ENCODE measurements at places on chromosomes 16 and 17.

GRCh38 chr16:27337024-27337423 is 23.2 kb downstream of the IL4R start:
- no peak for DNase-seq

GRCh38 chr16:3234543-3234856 is 458 bp downstream of the ZNF200 start:
- DNase-seq, result no peak

- no peak for DNase-seq
Observed at GRCh38 chr16:69378760-69379159, 7.0 kb downstream of the TERF2 start.

- no peak for DNase-seq
Observed at GRCh38 chr16:80710918-80711317, 93.5 kb downstream of the CDYL2 start.

- DNase-seq, result no peak
Observed at GRCh38 chr16:83989300-83989699, 21.3 kb downstream of the NECAB2 start.

GRCh38 chr17:28973425-28973824 is 22.1 kb upstream of the PHF12 start:
- no peak for DNase-seq

DNA sequence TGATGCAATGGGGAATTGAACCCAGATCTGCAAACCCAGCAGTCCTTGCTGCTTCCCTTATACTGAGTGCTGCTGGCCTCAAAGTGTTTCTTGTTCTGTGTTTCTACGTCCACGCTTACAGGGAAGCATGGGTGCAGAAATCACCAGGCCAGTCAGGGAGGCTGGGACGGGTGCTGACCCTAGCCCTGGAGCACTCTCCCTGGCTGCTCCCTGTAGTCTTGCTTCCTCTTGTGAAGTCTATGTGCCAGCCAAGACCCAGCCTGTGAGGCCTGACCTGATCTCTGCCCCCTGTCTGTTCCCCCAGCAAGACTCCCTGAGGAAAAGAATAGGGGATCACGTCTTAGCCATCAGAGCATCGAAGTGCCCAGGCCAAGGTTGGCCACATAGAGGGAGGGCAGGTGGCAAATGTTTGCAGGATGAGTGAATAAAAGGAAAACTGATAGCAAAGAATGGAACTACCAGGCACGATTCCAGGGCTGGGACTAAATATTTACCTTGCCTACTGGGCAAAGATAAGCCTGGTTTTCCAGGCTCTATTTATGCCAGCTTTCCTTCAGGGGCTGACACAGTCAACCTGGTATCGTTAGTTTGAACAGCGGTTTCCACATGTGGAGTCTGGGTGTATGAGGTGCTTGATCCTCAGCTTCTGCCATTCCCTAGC is 41.2 kb upstream of the RHOT1 start:
- no peak for DNase-seq

DNA sequence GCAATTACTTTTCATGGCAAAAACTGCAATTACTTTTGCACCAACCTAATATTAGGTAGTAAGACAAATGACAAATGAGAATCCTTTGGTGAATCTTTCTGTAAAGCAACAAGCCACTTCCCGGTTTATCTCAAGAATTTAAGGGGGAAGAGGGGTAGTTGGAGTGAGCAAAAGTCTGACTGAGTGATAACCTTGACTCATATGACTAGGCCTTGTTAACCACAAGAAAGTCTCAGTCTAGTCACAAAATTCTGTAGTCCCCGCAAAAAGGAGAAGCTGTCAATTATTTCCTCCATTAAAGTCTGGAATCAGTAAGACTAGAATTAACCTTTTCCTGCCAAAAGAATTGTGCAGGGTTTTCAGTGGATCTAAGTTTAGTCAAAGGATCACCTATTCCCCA is 72.2 kb upstream of the GNAO1 start:
- peak; percentile 4 for DNase-seq

DNA sequence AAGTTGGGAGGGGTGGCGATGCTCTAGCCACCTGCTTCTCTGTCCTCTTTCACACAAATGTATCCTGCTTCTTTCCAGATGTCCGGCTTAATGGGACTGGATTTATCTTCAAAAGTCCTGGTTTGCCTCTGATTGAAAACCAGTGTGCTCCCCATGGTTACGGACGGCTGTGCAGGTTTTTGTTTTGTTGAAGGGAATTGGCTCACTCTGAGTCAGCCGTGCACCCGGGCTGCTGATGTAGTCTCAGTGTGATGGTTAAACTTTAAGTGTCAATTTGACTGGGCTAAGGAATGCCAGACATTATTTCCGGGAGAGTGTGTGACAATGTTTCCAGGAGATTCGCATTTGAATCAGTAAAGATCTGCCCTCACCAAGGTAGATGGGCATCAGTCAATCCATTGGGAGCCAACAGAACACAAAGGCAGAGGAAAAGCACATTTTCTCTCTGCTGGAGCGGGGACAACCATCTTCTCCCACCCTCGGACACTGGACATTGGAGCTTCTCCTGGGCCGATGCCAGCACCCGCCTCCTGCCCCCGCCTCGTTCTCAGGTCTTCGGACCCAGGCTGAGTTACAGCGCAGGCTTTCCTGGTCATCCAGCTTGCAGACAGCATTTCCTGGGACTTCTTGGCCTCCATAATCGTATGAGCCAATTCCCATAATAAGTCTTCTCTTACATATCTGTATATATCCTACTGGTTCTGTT is 126.9 kb upstream of the TNRC6C start:
- no peak for DNase-seq

GRCh38 chr17:57108671-57109392 is 23.8 kb downstream of the AKAP1 start:
- DNase-seq, result no peak

DNA sequence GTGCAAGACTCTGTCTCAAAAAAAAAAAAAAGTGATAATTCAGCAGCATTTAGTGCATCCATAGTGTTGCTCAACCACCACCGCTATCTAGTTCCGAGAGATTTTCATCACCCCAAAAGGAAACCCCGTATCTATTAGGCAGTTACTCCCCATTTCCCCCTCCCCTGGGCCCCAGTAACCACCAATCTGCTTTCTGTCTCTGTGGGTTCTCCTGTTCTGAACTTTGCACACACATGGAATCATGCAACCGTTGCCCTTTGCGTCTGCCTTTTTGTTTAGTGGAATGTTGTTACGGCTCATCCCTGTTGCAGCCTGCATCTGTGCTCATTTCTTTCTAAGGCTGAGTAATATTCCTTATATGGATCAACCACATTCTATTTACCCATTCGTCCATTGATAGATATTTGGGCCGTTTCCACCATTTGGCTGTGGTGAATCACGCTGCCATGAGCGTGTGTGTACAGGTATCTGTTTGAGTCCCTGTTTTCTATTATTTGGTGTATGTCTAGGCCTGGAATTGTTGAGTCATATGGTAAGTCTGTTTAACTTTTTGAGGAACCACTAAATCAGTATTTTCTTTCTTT is 8.7 kb upstream of the SYNGR2 start:
- DNase-seq, result no peak

DNA sequence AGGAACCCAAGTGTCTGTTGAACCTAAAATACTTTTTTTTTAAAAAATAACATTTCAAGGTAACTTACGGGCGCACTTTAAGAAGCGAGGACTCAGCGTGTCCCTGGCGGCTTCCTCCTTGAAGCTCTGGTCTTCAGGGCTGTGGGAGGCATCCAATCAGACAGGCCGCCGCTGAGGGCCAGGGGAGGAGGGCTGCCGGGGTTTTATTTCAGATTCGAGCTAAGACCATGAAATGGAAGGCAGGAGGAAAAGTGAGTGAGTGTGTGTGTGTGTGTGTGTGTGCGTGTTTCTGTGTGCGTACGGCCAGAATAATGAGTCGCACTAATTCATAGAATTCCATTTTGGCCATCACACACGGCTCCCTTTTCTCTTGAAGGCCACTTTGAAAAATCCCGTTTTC is 41.1 kb downstream of the C16orf78 start:
- DNase-seq, result no peak

DNA sequence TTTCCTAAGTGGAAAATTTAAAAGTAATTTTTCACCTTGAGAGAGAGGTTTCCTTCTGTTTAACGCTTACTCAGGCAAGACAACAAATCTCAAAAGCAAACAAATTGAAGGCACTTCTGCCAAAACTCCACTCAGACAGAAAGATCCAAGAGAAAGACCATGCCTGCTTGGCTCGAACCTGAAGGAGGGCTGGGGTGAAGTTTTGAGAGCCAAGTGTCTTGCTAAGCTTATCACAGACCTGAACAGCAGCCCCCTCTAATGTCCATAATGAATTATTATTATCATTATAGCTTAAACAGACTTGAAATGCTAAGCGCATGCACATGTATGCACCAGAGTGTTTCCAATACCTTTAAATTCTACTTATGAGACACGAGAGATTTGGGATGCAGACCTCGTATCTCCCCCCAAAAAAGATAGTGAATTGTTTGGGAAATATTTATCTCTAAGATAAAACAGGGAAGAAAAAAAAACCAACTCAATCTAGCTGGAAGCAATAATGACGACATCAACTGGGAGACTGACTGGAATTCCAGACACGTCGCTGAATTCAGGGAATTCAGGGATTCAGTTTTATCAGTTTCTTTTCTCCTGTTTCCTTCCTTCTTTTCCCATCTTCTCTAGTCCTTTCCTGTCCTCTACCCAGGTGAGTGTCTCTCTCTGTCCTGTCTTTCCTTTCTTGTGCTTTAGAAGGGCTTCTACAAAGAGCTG is 473.2 kb downstream of the RBFOX1 start:
- no peak for DNase-seq

- no peak for DNase-seq
Observed at GRCh38 chr17:48100591-48101011, 677 bp downstream of the CBX1 start.

DNA sequence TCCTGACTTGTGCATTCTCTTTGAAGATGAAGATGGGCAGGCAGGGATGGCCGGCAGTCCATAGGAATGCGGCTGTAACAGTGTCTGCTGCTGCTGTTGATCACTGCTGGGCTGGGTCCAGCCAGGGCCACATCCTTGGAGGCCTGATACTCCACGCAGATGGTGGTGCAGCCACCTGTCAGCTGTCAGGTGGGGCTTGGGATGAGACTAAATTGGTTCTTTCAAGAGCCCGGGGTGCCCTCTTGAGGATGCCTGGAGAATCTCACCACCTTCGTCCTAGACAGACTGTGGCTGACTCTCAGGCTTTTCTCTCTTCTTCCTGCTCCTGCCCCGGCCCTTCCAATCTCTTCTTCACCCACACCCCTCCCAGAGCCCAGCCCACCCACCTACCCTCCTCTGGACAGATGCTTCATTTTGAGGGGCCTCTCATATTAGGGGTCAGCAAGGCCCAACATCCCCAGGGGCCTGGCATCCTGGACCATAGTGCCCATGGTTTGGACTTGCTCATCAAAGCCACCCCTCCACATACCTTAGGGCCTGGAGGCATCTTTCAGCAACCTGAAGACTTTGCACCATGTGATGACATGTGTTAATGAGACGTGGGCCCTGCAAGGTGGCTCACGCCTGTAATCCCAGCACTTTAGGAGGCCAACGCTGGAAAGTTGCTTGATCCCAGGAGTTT is 19.1 kb downstream of the OSBPL7 start:
- peak; percentile 69 for DNase-seq

- peak; percentile 60 for DNase-seq
Observed at GRCh38 chr17:30970831-30971567, at the start of gene RNF135. TSS of gene RNF135 (plus strand) at chr17:30971039. CDS start at chr17:30971074, 35 bp downstream.

DNA sequence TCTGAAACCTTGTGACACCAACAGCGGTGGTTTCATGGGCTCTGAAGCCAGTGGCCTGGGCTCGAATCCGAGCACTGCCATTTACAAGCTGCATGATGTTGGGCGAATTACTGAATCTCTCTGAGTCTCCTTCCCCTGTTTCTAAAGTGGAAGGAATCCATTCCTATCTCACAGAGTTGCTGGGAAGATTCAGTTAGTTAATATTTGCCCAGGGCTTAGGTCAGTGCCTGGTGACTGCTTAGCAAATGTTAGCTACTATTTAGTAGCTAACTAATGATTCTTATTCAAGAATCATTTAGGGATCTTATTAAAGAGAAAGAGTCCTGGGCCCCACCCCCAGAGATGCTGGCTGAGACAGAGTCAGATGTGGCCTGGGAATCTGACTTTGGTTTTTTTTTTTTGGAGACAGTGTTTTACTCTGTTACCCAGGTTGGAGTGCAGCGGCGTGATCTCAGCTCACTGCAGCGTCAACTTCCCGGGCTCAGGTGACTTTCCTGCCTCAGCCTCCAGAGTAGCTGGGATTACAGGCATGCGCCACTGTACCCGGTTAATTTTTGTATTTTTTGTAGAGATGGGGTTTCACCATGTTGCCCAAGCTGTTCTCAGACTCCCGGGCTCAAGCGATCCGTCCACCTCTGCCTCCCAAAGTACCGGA is 33.6 kb upstream of the RAI1 start:
- no peak for DNase-seq

DNA sequence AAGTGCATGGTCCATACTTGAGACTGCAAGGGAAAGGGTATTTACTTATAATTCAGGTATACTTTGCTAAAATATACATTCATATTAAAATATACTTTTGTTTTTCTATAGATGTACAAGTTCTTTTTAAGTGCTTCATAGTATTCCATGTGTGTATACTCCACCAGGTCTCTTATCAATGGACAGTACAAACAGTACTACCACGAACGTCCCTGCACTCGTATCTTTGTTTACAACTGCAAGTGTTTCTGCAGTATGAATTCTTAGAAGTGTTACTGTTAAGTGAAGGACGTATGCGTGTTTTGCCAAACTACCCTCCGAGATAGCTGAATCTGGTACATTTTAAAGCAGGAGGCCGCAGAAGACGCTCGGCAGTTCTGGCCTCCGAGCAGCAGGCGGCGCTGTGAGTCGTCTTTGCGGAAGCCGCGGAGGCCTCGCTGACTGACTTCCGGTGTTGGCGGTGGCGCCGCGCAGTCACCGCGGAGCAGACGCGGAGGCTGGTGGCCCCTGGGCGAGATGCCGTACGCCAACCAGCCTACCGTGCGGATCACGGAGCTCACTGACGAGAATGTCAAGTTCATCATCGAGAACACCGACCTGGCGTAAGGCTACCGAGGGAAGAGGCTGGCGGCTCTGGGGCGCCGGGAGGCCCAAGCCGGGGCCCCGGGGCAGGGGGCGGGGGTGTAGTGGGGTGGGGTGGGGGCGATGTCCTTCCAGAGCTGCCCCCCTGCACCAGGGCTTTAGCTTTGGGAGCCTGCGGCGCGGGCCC is at the start of gene POLR2C:
Gene POLR2C (plus strand): TSS at position 471 of the 769 bp plus-strand sequence. CDS start 46 bp downstream, at position 517.
- peak; percentile 93 for DNase-seq

GRCh38 chr17:67322042-67322787 is 44.2 kb downstream of the PSMD12 start:
- no peak for DNase-seq

DNA sequence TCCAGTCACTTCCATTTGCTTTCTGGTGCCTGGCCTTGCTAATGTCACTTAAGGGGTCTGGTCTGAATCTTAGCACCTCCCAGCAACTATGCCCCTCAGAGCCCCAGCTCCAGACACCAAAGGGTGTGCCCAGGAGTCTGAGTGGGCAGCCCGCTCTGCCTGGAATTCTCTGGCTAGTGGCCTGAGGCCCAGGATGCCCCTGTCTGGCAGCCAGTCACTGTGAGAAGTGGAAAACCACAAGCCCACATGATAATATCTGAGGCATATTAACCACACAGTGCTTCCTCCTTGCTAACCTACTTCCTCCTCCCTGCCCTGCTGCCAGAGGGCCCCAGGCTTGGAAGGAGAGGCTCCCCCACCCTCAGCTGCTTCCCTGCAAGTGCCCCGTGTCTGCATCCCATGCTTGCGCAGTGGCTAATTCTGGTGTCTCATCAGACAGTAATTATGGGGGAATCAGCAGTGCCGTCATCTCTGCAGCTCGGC is 14.0 kb downstream of the SRCIN1 start:
- DNase-seq, result peak; percentile 47
